Cortex of kidney (tissue), 1 donor: ENCODE measurements at places on chromosomes 1 and 21.

GRCh38 chr1:223123011-223123610, 19.9 kb downstream of the TLR5 start:
- DNase-seq, result no peak

DNA sequence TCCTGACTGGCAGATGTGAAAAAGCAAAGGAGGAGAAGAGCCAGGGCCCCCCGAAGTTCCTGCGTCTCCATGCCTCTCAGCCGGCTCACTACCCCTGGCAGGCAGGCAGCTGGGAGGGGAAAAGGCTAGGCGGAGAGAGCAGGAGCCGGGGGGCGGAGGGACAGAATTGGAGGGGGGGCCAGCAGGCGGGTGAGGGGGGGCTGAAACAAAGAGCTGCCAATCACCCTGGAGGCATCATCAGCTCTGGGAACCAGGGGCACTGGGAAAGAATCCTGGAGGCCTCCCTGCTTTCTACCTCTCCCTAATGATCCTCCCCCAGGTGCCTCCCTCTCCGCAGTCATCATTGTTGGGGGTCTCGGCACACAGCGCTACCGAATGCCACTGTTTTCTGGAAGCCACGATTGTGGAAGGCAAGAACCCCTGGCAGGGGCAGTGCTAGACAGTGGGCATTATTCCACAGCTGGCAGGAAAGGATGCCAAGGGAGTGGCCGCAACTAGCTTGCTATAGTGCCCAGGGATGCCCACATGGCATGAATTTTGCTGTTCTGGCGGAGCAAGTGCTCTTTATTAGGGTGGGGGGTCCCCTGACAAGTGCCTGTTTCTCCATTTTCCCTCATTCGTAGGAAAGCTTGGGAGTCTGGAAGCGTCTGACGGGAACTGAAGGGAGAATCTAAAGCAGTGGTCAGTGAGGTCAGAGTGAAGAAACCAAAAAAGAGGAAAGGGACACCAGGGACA, at the start of gene THBS3:
TSS of gene THBS3 (minus strand) at position 92 of the 735 bp plus-strand sequence. CDS start at position 71, 21 bp downstream.
- no peak for DNase-seq

GRCh38 chr1:170703591-170703990, 39.7 kb downstream of the PRRX1 start:
- DNase-seq, result no peak

GRCh38 chr1:42086146-42086545, 67.1 kb upstream of the GUCA2B start:
- DNase-seq, result no peak

DNA sequence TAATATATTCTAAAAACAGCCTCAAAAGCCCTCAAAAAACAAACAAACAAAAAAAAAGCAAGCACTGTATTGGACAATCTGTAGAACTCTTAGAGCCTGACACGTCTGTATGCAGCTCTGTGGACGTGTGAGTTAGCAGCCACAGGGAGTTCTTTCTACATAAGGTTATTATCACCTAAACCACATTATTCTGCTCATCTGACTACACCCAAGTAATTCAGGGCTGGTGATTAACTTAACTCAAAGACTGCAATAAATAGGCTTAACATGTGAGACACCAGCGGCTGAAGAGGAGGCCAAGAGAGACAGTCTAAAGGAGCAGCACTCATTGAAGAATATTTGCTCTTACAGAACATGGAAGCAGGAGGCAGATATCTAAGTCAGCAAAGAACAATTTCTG, 316.0 kb downstream of the VAV3 start:
- DNase-seq, result no peak

GRCh38 chr21:46038341-46038829, 56.8 kb downstream of the COL6A1 start:
- no peak for DNase-seq

- no peak for DNase-seq
Observed at GRCh38 chr1:98781906-98782305, 120.4 kb downstream of the SNX7 start.

DNA sequence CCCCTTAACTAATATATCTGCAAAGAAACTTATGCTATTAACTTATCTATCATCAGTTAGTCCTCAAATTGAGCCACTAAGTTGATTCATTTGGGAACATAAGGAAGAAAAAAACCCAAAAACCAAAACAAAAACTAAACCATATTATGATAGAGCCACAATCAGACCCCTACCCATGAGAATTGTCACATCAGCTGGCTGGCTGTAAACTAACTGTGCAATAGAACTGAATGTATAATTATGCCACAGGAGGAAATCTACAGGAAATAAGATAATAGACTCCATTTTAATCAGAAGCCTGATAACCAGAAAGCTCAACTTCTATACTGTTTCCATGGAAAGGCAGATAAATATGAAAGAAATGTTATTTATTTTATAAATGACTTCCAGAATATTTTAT, 110.0 kb downstream of the RGL1 start:
- DNase-seq, result no peak

DNA sequence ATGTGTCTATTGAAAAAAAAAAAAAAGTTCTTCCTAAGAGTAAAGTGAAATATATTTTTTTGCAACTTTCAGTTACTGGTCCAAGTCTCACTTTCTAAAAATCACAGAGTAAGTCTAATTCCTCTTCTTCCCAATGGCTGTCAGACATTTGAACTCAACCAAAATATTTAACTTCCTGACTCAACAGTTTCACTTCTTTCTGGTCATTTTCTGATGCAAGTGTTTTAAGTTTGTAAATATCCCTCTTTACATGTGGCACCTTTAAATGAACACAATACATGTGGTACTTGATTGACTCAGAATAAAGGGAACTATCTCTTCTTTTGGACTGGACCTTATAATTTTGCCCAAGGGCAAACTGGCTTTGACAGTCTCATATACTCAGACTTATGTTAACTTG, 76.7 kb downstream of the ASH1L start:
- no peak for DNase-seq

DNA sequence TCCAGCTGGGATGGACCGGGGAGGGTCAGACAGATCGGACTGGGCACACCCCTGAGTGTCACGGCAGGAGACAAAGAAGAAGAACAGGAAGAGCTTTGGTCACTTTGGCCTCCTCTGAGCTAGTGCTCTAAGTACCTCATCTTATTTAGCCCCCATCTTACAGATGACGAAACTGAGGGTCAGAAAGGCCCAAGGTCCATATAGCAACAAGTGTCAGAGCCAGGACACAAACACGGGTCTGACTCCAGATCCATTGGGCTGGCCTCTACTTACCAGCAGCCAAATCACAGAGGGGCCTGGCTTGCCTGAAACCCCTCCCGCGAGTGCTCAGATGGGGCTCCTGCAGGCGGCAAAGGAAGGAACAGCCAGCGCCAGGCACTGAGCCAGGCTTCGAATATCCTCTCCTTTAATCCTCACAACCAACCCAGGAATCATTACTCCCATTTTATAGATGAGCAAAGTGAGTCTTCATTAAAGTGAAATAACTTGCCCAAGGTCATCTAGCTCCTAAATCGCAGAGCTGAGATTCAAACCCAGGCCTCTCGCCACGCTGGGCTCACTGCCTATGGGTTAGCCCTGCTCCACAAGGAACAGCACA, 25.7 kb upstream of the SELENON start:
- DNase-seq, result no peak

- DNase-seq, result no peak
Observed at GRCh38 chr21:26851109-26851944, 6.1 kb upstream of the ADAMTS1 start.

- DNase-seq, result no peak
Observed at GRCh38 chr1:17579951-17580939, 40.7 kb downstream of the ARHGEF10L start.

GRCh38 chr1:15616373-15617172, 685 bp upstream of the DDI2 start:
- no peak for DNase-seq

- DNase-seq, result no peak
Observed at GRCh38 chr1:24074817-24075589, 36.9 kb downstream of the MYOM3 start.

DNA sequence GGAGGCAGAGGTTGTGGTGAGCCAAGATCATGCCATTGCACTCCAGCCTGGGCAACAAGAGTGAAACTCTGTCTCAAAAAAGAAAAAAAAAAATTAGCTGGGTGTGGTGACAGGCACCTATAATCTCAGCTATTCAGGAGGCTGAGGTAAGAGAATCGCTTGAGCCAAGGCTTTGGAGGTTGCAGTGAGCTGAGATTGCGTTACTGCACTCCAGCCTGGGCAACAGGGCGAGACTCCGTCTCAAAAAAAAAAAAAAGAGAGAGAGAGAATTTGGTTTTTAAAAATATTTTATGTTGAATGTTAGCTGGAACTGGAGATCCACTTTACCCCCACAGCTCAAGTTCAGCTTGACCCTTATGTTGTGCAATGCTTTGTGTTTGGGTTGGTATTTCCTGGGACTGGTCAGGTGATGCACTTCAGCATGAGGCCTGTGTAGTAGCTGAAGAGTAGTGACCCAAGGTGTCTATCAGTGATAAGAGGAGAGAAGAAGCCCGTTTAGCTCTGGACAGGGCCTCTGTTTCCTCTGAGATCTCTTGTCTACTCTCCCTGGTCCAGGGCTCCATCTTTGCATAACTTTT, 36.8 kb upstream of the MACF1 start:
- DNase-seq, result no peak

DNA sequence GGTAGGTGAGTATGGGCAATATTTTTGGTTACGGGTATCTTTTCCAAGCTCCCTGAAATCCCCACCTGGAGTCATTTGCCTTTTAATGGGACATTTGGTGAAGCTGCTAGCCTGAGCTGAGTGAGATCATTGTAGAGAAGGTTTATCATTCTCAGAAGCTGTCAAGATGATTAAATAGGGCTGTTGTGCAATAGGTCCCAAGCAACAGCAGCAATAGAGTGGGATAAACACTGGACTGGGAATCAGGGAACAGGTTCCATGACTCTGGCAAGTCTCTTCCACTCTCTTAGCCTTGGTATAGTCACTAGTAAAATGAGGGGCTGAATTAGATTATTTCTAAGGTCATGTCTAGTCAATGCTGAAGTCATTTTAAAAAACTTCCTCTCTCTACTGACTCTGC, 30.3 kb upstream of the FAM78B start:
- no peak for DNase-seq
